ENCODE measurements at places on chromosomes 12 and 14.

GRCh38 chr12:132458846-132459641 is 30.9 kb upstream of the FBRSL1 start:
- DNase-seq: no peak

DNA sequence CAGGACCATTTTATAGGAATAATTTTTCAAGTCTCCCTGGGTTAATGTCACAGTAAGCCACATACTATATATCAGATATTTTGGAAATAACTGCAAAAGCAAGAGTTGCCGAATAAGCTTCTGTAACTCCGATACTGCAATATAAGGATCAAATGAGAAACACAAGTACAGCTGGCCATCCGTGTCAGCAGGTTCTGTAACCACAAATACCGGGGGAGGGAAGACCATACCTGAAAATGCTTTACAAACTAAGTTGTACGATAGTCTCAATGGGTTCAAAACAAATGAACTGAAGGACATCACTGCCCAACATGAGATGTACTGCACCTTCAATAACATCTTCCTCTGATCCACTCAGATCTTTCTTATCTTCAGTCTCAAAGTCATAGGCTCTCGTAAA is 1.8 kb downstream of the SYCP3 start:
- no peak for DNase-seq

GRCh38 chr12:50611021-50611744 is 106.4 kb downstream of the DIP2B start:
- DNase-seq: no peak

DNA sequence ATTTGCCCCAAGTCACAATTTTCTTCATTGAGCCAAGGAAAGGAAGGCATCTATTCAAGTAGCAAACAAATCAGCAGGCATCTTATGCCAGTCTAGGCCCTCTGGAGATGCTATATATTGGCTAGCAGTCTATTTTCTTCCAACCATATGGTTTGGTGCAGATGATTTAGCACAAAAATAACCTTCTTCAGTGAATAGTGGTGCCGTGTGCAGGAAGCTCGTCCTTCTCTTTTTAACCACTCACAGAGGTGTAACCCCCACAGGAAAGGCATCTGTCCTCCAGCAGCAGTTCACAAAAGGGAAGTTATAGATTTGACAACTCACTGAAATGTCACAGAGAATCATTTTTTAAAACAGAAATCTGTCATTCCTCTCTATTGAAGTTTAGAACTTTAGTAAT is 445.7 kb upstream of the SYT1 start:
- DNase-seq: no peak

- DNase-seq: no peak
Observed at GRCh38 chr12:66674495-66675122, 4.3 kb downstream of the GRIP1 start.

All from epithelial cell of prostate (primary cell).